NCI-H1436 treated with DMSO at 0.1 percent for 48 hours (cell line): ENCODE measurements at places on chromosomes 1 and 21.

- DNase-seq, result no peak
Measured at GRCh38 chr21:31920275-31920674, 47.5 kb downstream of the HUNK start.

DNA sequence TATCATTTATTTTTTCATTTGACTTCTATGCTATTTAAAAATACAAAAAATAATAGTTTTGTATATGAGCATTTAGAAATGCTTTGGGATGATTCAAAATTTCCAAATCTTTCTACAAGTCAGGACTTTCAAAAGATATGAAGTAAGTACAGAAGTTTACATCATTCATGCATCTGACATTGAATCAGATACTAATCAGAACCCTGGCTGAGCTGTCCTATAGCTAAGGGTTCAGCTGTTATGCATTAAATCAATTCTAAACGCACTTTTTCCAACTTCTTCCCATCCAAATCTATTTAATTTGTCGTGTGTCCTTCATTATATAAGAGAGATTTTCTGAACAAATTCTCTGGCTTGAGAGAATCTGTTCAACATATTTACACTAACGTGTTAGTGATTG is 779.4 kb downstream of the LTN1 start:
- DNase-seq, result no peak

- DNase-seq, result no peak
Measured at GRCh38 chr21:38352536-38353219, 95.9 kb downstream of the KCNJ15 start.

GRCh38 chr1:234842726-234843641 is 233.0 kb upstream of the IRF2BP2 start:
- no peak for DNase-seq

GRCh38 chr1:205321162-205321958 is at the start of gene NUAK2:
Gene NUAK2 (minus strand): TSS chr1:205321745. CDS start chr1:205321628, 117 bp downstream.
- peak; percentile 72 for DNase-seq

DNA sequence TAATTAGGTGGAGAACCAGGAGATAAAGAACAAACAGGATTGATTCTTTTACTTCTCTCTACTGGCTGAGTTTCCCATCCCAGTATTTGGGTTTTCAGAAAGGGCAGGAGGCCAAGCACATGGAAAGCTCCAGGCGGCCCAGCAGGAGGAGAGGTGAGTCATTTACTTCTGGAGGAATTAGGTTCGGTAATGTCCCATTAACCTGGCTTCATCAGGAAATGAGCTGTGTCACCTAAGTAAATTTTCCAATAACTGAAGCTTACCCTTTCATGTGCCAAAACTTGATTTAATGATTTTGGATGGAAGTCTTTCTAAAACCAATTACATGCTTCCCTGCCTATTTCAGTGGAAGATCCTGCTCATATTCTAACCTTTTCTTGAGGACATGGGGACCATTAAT is 257.6 kb upstream of the USP24 start:
- no peak for DNase-seq

DNA sequence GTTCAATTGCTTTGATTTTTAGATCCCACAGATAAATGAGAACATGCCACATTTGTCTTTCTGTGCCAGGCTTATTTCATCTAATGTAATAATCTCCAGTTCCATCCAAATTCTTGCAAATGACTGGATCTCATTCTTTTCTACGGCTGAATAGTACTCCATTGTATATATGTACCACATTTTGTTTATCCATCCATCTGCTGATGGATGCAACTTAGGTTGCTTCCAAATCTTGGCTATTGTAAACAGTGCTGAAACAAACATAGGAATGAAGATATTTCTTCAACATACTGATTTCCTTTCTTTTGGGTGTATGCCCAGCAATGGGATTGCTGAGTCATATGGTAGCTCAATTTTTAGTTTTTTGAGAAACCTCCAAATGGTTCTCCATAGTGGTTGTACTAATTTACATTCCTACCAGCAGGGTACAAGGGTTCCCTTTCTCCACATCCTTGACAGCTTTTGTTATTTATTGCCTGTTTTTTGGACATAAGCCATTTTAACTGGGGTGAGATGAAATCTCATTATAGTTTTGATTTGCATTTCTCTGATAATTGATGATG is 344.4 kb downstream of the KCTD3 start:
- no peak for DNase-seq

DNA sequence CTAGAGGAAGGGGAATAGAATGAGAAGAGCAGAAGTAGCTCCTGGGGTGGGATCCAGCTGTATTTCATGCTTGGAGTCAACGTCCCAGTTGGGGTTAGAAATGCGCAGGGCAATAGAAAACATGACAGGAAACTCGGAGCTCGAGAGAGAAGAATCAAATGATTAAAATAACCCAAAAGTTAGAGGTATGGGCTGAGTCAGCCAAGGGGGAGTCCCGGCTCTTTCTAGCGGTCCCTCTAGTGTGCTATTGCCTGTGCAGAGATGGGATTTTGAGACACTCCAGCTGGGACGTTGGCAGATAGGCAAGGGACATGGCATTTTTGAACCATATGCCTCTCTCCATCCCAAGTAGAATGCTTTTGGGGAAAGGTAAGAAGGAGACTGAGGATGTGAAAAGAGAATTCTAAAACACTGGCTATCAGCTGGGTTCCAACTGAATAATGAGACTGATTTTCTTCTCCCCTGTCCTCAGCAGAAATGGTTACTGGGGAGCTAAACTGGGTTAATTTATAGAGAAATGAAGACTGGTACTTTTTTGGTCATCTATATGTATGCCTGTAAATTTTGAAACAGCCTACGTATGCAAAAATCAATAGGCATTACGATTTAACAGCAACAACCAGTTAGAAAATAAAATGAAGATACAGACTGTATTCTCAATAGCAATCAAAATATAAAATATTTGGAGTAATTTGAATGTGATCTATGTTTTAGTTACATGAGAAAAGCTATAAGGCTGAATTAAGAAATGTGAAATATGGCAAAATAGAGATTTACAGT is 7.0 kb upstream of the VPS26C start:
- DNase-seq, result no peak

DNA sequence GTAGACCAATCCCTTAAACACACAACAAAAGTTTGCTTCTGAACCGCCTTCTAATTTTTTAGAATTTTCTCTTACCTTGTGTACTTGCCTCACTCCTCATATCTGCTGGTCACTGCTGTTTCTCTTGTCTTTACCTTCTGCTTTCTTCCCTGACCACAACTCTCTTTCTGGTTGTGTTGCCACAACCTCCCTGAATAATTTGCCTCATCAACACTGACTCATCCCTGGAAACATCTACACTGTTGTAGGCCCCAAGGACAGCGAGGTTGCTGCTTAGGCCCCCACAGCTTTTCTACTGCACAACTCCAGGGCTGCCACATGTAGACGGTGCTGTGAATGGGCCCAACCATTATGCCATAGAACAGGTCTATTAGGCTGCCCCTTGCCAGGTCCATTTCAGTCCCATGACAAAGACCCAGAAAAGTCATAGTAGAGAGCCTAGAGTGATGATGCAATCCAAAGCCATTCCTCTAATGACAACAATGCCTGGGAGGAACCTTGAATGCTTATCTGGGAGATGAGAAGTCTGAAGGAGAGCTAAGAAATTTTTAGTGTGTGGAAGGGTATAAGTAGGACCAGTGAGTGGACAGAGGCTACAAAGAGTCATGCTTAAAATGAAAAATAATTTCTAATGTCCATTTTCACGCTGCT is 36.6 kb upstream of the LCE5A start:
- DNase-seq, result no peak

DNA sequence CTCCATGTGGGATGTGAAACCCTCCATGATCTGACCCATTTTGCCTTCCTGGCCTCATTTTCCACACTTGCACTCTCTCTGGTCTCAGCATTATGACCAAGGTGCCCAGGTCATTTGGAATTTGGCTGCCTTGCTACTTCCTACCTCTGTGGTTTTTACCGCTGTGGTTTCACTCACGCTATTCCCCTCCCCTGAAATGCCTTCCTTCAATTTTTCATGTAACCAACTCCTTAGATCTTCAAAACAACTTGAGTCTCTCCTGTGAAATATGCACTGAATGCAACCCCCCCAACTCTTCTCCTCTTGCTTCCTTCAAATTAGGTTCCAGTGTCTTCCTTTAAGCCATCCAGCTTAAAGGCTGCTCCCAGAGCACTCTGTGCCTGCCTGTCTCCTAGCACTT is 50.1 kb downstream of the PHC2 start:
- DNase-seq, result no peak

- DNase-seq, result no peak
Measured at GRCh38 chr21:43027846-43028731, 47.5 kb downstream of the CBS start.

DNA sequence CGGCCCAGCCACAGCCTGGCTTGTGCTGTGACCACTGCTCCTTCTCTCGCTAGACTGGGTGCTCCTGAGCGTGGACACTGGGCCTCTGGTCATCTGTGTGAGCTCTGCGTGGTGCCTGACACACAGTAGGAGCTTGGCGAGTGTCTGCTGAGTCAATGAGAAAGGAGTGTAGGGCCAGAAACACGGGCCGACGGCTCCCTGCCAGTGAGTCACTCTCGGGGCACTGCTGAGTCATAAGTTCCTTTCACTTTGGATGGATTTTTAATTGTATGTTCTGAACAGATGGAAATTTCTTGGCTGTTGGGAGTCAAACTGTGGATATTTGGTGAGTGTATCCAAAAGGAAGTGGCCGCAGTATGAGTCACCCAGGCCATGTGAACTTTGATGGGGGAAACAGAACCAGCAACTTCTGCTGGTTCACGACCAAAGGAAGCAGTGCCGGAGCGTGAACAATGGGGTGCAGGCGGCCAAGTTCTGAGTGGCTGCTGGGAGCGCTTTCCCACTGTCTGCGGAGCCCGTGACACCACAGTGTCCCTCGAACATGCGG is 41.0 kb upstream of the COL18A1 start:
- no peak for DNase-seq

- DNase-seq, result no peak
Measured at GRCh38 chr1:156012051-156012817, 8.5 kb downstream of the SSR2 start.

- no peak for DNase-seq
Measured at GRCh38 chr1:183912265-183912886, 107.5 kb downstream of the RGL1 start.

DNA sequence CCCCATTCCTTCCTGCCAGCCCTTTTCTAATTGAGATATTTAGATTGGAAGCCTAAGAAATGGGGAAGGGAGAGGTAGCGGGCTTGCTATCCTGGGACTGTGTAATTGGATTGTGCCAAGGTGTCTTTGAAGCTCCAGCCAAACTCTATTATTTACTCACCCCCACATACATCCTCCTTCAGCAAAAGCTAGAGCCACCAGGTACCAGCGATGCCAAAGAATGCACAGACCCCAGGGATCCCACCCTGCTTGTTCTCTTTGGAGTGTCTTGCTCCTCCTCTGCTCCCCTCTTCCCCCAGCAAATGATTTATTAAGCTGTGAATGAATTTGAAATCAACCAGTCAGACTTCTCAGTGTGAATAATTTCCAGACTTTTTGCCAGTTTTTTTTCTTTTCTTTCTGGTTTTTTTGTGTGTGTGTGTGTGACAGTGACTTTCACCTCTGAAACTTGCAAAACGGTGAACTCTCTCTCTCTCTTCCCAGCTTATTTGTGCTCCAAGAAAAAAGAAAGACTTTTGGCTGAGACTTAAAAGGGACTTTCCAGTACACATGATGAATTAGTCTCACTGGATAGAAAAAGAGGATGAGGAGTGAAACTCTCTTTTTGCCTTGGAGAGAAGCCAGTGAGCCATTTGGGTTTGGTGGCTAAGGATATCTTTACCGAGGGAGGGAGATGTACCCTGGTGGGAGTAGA is 1.8 kb downstream of the VASH2 start:
- no peak for DNase-seq

DNA sequence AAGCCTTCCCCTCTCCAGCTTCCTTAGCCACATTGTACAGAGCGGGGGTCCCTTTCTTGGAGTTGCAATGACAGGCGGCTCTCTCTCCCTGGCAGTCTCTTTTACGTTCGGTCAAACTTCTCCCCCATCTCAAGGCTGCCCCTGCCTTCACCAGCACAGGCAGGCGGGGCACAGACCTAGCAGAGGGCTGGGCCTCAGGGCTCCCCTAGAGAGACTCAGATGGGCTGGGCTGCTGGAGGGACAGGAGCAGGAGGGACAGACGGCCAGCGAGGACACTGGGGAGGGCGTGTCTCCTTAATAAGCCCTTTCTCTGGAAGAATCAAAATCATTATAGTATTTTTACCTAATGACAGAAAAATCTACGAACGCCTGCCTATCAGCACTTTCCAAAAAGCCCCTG is 79.6 kb downstream of the CASZ1 start:
- no peak for DNase-seq

- no peak for DNase-seq
Measured at GRCh38 chr1:10880063-10880462, 83.6 kb upstream of the CASZ1 start.

GRCh38 chr21:44952929-44953627 is 13.2 kb downstream of the SLX9 start:
- DNase-seq, result no peak

DNA sequence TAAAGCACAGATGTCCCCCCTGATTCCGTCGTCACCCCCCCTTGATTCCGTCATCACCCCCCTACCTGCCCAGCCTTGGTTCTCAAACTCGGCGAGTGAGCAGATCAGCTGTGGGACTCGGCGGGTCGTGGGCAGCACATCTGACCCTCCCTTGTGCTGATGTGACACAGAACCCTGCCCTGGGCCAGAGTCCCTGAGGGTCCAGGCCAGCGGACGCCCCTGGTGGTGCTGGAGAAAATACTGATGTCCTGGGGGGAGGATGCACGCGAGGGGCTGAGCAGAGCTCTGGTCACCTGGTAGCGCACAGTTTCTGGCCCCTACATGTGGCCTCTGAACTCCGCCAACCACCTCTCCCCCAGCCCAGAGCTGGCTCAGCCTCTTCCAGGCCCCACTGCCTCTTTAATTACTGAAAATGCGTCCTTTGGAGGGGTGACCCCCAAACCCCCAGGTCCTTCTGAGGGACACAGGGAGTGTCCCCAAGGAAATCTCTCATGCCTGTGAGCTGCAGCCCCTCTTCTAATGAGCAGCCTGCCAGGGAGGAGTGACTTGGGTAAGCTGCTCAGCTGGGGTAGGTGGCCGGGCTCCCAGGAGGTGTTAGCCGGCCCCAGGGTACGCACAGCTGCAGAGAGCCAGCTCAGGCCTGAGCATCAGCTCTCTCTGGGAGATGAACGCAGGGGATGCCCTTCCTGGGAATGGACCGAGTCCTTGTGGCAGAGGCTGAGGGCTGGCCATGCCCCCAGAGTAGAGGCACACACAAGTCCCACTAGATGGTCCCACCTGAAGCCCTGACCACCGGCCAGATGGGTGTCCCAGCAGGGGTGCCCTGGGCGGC is 129.5 kb upstream of the ARHGEF16 start:
- DNase-seq, result no peak

- DNase-seq, result no peak
Measured at GRCh38 chr1:109249654-109250401, 489 bp downstream of the CELSR2 start.
